ENCODE measurements at places on chromosomes 6 and 20.

DNA sequence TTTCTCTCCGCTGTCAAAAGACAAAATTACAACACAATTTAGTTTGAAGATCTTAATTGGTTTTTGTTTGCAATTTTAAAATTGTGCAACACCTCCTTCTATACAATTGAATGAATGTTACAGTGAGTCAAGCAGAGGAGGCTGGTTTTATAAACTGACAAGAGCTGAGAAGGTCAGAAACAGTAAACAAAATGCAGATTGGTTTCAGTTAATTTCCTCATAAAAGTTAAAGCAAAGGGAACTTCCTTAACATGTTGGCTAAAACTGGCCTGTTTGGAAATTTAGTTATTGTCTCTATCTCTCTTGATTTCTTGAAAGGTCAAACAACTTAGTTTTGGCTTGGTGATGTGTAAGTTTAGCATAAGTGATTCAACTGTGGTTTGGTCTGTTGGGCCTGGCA, 22.2 kb downstream of the KHDC1L start:
- no peak for DNase-seq

DNA sequence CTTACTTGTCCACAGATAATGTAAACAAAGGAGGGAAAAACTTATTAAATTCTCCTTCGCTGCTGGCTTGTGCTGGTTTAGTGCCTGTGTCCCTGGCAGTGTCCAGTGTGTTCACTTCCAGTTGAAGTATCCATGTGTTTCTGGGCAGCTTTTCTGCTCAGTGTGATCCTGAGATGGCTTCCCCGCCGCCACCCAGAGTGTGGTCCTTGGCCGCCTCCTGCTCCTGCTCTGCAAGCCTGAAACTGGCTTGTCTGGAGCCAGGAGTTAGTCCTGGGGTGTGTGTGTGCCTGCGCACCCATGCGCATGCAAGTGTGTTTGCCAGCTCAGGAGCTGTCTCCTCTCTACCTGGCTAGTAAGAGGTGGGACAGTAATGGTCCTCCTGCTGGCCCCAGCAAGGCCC, 7.2 kb downstream of the BTBD3 start:
- no peak for DNase-seq

- DNase-seq = no peak
Observed at GRCh38 chr20:24370249-24370648, 99.2 kb upstream of the SYNDIG1 start.

- no peak for DNase-seq
Observed at GRCh38 chr20:17816804-17817587, 117.2 kb downstream of the BANF2 start.

DNA sequence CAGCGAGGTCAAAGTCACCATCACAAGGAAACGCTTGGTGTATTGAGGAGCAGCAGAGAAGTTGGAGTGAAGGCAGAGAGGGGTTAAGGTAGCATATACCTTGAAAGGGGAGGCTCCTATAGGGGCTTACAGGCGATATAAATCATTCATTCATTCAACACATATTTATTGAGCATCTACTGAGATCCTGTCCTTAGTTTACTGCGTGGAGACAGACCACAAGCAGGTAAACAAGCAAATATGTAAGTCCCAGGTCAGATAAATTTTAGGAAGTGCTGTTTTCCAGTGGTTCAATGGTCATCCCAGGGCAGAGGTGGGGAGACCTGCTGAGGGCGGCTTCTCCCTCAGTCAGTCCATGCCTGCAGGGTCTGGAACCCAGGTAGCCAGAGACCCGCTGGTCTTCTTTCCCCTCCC, 761 bp upstream of the DNMT3B start:
- DNase-seq = no peak

DNA sequence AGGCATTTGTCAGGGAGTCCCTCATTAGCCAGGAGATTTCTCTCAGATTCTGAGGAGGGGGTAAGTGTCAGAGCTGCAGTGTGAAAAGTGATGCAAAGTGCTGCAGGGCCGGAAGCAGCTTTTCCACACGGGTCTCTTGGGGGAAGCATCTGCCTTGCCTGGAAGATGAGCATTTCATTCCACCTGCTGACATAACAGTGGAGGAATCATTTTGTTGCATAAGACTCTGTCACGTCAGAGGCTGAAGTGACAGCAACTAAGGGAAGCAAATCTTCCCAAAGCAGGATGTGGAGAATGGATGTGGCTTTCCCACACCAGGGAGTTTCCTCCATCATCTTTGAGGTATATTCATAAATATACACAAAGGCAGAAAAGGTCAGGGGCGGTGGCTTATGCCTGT, 22.8 kb downstream of the DCBLD1 start:
- DNase-seq = no peak

DNA sequence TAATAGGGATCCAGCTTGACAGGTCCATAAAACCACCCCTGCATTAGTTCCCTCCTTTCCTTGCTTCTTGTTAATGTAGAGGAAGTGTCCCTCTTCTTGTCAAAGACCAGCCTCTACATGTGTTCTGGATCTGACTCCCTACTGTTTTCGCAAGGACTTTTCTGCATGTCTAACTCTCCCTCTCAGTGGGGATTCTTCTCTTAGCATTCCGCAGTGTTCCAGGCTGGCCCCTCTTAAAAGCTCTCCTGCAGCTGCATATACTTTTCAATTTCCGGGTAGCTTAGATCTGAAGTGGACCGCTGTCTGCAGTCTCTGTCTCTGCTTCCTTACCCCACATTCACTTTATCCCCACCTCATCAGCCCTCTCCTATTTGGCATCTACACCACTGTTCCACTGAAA, 96.1 kb upstream of the MAN1A1 start:
- DNase-seq = no peak

- DNase-seq = peak; percentile 31
Observed at GRCh38 chr6:99093456-99094190, 145.9 kb upstream of the FBXL4 start.

- DNase-seq = no peak
Observed at GRCh38 chr6:46013639-46014038, 2.0 kb downstream of the CLIC5 start.

GRCh38 chr20:47576516-47577033, 74.9 kb downstream of the NCOA3 start:
- peak; percentile 97 for DNase-seq

DNA sequence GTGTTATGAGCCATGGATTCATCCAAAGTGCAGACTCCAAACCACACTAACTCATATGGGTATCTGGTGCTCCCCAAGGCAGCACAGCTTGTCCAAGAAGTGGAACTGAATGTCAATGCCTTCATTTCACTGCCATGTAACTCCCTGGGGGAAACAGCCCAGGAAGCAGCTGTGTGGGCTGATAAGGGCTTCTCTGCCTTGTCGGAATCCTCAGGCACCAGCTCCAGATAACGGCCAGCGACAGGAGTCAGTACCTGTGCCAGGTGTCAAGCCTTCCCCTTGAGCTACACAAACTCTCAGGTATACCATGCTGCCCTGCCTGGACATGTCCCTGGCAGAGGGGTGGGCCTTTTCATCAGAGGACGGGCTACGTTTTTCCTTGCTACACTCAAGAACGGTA, 751.9 kb upstream of the CHD6 start:
- no peak for DNase-seq

DNA sequence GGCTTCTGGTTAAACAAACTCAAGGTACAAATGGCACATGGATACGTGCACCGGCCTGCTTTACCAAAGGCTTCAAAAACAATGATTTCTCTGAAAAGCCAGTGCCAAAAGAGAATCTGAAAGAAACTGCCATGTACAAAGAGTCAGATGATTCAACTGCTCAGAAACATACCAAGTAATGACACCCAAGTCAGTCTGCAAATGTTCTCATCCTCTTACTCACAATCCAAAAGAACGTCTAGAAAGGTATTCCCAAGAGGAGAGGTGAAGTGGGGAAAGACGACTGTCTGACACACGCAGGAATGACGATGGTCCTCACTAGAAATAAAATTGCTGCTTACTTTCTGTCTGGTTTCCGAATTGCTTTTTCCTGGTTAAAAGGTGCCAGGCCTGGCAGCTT, 52.9 kb downstream of the NFATC2 start:
- DNase-seq = no peak

GRCh38 chr6:40948570-40948969, 90.5 kb downstream of the UNC5CL start:
- no peak for DNase-seq

GRCh38 chr6:36757206-36757605, 59.6 kb downstream of the RAB44 start:
- no peak for DNase-seq

DNA sequence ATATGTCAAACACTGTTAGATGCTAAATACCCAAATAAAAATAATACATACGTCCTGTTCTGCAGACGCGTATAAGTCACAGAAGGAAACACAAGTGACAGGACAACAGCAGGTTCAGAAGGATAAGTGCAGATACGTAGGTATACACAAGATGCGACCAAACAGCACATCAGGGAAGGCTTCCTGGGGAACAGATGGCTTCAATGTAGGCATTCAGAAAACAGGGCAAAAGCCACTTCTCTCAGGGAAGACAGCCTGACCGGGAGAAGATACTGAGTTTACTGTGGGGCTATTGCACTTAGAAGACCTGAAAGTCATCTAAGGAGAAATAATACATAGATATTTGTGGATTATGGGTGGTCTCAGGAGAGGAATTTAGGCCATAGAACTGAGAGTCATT, 1.9 kb downstream of the HLA-DPA1 start:
- no peak for DNase-seq

GRCh38 chr20:44702776-44703175, 12.4 kb upstream of the CCN5 start:
- DNase-seq = no peak

DNA sequence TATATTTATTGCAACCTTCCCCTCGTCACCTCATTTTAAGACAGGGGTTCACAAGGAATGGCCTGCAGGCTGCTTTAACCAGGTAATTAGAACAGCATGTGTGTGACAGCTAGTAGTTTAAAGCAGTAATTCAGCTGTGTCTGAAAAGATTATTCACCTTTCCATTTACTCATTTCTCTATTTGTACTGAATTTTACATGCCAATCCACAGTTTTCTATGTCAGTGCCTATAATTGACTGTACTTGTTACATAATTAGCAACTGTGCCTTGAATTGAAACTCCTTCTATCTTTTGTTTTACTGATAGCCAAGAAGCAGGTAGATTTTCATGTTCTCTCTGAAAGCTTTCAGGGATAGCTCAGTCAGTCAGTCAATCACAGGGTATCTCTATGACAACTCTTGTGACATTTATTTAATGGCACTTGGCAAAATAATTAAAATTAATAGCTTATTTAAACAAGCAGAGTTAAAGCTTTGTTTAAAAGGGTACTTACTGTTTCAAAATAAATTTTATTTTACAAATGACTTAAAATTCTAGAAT, 214.0 kb downstream of the ZFAND3 start:
- no peak for DNase-seq

DNA sequence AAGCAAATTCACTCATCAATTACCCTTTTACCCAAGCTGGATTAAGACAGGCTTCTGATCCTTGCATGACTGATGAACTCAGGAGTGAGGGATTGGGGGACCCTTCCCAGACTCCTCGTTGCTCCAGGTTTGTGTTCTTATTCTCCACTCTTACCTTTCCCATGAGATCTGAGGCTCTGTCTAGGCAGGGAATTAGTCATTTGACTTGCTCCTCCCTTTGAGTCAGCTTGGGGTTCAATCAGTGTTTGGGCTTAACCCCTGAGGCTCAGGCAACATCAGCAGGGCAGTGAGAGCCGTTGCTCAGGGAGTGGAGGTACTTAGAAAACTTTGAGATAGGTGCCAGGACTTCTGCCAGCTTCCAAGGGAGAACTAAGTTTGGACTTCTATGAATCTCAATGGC, 20.7 kb upstream of the TOX2 start:
- no peak for DNase-seq

- no peak for DNase-seq
Observed at GRCh38 chr6:170207586-170208181, 83.2 kb downstream of the DLL1 start.

- no peak for DNase-seq
Observed at GRCh38 chr6:15493437-15494168, 169.2 kb downstream of the DTNBP1 start.

DNA sequence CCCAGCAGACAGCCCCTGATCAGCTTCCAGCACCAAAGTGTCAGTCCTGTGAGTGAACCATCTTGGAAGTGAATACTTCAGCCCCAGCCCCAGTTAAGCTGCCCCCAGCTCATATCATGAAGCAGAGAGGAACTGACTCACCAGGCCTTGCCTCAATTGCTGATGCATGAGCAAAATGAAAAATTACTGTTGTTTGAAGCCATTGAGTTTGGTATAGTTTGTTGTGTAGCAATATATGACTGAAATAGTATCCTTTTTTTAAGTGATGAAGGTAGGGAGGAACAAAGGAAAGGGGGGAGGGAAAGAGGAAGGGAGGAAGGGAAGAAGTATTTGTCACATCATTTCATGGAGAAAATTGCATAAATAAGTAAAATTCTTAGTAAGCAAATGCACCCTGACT, 266.4 kb downstream of the MAFB start:
- DNase-seq = no peak

DNA sequence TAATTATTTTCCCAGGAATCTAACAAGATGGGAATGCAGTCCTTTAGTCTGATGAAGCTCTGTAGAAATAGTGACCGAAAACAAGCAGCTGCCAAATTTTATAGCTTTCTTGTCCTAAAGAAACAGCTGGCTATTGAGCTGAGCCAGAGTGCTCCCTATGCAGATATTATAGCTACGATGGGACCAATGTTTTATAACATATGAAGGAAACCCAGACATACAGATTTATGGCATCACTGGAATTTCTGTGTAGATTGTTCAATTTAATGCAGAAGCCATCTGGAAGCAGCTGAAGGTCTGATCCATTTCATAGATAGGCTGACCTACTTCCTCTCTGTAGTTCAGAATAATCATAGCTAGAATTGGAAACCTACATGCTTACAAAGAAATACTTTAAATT, 11.8 kb upstream of the SNPH start:
- DNase-seq = no peak

DNA sequence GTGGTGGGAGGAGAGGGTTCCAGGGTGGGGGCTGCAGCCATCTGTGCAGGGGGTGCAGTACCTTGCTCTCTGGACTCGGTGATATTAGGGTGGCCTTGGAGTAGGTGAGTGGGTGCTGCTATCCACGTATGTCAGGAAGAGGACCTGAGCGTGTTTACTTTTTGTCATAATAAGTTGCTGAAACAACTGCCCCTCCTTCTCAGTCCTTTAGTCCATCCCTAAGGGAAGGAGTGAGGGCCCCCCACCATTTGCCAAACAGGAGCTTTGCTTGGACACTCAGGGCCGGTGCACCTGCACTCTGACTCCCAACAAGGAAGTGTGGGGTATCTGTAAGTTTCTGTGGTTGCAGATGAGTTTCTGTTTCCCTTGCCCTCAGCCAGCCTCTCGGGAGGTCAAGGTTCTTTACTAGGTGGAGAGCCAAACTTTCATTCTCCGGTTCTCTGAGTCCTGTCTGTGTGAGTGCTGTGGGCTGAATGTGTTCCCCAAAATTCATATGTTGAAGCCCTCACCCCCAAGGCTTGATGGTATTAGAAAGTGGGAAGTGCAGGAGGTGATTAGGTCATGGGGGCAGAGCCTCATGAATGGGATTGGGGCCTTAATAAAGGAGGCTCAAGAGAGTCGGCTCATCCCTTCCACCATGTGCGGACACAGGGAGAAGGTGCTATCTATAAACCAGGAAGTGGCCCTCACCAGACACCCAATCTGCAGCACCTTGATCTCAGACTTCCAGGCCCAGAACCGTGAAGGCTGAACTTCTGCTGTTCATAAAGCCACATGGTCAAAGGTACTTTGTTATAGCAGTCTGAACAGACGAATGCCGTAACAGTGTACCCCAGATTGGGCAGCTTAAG, 19.6 kb upstream of the CCR6 start:
- DNase-seq = no peak

GRCh38 chr20:46629341-46629740, 21.9 kb downstream of the SLC13A3 start:
- DNase-seq = no peak
